ENCODE measurements at places on chromosomes 12 and 14.

GRCh38 chr12:89350630-89351488, 1.4 kb downstream of the DUSP6 start:
- peak; percentile 17 for DNase-seq

DNA sequence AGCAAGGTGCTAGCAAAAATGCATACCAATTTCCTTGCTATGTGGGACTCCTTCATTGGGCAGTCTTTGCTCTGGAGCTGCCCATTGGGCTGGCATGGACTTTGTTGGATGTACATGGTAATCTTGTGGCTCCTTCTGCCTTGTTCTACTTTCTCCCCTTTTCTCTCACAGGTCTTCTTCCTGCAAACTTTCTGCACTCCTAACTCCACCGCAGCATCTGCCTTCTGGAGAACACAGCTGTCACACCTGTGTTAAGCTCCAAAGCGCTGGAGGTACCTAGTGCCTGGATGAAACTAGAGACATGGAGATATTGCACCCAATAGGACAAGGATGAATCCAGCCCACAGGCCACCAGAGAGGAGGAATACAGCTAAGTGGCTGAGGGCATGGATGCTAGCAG, 60.7 kb upstream of the CCND2 start:
- DNase-seq = no peak

DNA sequence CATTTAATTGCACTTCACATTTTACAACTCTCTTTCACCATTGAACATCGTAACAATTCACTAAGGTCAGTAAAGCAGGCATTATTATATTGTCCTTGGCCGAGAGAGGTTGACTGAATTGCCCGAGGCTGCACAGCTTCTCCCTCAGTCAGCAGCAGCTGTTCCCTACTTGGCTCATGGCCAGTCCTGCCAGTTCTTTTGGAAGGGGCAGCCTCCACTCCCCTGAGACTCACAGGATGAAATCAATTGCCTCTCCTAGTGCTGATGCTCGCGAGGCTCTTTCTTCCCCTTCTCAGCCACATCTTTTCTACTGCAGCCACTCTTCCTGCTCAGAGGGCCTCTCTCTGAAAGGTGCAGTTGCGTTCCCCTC, 79.9 kb upstream of the KCNA1 start:
- DNase-seq = no peak

GRCh38 chr14:33941718-33942117, 9.2 kb downstream of the EGLN3 start:
- DNase-seq = no peak

- peak; percentile 47 for DNase-seq
These were observed 75.3 kb upstream of the FAR2 start for GRCh38 chr12:29073631-29074239.

DNA sequence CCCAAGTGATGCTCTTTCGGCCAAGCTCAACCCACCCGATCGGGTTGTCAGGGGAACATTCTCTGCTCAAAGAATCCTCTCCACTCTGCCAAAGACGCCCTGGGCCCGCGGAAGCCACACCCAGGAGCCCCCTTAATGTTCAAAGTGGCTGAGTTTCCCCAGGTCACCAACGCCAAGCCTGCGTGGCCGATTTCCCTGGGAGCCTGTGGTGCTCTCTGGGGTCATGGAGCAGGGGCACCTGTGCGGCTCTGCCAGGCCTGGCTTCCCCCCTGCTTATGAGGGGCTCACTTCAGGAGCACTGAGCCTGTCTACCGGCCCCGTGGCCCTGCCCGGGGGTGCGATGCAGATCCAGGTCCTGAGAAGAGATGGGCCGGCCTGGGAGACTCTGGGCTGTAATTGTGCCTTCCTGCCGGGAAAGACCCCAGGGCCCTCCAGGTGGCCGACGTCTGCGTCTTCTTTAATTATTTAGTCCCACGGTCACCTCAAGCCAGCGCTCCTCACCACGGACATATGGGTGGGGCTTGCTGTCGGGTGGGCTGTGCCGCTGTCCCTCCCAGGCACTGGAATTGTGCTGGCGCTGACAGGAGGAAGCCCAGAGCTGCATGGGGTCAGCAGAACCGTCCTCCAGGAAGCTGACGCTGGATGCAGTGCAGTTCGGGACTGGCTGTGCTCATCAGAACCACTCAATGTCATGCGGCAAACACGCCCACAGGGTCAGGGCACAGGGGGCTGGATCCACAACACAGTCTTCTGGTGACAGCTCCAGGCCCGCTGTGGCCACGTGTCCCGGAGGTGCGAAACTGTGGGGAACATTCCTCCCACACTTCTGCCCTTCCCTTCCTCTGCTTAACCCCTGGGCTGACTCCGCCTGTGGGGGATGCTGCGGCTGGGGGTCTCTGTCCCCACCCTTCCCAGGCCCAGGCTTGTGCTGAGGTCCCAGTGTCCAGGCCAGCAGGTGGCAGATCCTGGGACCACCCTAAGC, 267.6 kb upstream of the SFSWAP start:
- DNase-seq = no peak

DNA sequence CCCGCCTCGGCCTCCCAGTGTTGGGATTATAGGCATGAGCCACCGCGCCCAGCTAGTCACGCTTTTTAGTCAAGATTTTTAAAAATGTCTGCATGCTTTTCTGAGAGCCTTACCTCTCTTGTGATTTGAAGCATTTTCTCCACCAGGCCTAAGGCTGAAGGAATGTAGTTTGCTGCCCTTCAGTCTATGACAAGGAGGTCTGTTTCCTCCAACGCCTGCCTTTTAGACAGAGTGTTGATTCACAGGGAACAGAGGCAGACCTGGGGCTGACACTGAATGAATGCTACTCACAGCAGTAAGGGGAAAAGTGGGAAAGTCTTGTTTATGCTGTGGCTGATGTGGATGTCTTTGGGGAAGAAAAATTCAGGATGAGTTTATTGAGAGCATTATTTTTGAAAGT, 27.2 kb upstream of the MDM2 start:
- DNase-seq = no peak

DNA sequence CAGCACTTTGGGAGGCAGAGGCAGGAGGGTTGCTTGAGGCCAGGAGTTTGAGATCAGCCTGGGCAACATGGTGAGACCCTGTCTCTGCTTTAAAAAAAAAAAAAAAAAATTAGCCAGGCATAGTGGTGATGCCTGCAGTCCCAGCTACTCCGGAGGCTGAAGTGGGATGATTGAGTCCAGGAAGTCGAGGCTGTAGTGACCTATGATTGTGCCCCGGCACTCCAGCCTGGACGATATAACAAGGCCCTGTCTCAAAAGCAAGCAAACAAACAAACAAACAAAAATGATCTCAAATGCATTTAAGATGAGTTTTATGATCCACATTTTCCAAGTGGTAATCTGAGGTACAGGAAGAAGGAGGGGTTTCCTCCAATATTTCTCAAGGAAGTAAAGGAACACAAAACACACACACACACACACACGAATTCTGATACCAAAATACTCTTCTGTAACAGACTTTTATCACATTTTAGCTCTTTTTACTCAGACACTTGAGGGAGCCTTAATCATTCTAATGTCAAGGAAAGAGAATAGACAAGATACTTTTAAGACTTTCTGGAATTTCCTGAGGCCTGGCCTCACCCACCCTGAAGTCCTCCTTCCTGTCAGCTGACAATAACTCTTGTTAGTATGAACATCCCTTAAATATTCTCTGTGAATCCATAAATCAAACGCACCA, 44.4 kb upstream of the CERS5 start:
- no peak for DNase-seq

DNA sequence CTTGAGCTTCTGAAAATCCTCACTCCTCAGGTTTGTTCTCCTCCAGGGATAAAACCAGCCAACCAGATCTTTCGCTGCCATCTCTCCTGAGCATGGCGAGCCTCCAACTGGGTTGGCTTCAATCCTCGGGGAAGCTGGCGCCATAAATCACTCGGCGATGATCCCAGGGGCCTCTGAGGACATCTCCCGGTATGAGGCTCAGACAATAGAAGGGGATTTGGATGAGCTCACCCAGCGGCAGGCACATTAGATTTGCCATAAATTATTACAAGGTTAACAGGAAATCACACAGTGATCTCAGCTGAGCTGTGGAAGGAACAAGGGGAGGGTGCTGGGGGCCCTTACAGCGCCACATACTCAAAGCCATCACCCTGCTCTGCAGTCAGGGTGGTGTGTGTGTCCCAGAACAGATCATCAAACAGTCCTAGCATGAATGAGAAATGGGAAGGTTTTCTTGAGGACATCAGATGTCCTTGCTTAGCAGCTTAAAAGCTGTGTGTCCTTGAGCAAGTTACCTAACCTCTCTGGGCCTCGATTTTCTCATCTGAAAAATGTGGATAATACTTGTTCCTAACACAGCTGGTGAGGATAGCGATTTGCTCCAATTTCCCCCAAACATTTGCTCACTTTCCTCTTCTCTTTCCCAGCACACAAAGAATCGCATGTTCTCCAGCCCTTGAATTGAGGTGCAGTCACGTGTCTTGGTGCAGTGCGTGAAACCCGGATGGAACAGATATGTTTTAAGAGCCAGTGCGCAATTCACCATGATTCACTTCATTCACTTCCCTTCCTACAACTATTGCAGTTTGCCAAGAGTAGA, 142.8 kb downstream of the SCARB1 start:
- no peak for DNase-seq

DNA sequence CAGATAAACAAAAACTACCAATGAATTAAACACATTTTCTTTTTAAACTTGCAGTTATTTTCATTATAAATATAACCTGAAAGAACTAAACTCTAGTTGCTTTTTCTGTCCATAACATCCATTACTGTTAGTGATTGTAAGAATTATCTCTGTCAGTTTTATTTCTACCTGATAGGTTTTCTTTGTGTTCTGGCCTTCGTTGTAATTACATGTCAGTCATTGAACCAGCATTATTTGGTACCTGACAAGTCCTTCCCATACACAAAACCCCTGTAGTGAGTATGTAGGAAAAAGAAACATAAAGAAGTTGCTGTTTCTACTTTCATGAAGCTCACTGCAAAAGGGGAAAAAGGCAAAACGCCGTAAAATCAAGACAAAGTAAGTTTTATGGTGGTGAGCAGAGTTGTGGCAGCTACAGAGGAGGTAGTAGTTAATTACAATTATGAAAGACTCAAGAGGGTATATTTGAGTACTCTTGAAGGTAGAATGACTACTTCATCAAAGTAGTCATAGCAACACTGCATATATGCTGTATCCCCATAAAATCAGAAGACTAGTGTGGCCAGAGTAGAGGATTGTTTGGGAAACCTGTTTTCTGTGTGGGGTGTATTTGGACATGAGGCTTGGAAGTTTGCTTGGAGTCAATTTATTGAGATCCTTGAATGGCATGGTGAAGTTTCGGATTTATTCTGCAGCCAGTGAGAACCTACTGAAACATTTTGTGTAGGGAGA, 102.8 kb downstream of the SLC5A8 start:
- no peak for DNase-seq

DNA sequence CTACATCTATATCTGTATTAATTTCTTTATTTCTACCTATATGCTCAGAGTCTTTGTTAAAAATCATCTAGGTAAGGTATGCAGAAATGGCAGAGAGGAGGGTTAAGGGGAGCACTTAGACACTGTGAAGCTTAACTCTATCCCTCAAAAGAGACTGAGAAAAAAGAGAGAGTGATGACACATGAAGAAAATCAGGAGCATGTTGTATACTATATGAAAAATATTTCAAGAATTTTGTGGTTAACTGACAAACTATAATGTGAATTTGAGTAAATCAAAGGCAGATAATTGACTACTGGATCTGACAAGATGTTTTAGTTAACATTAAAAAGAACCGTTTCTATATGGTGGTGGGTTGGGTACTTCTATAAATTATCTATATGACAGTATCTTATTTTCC, 1814.2 kb upstream of the SEL1L start:
- DNase-seq = no peak

All from CD4-positive, alpha-beta memory T cell (primary cell).